ENCODE measurements at places on chromosomes 16 and 17. TPM values are rescaled to one million over a fixed set of nuclear protein-coding genes. Genes with fewer than 3 reads are reported as not detected.

GRCh38 chr17:28493460-28493859 is 12.7 kb upstream of the FOXN1 start:
- no peaks in the 10 kb centered on the region for H3K36me3 ChIP-seq
- no peak overlapping the region for H3K27ac ChIP-seq
- no peak for DNase-seq
- H3K4me3 ChIP-seq: no peak overlapping the region
- H3K4me1 ChIP-seq: peaks cover 2% of the 10 kb centered on the region

- no peak overlapping the region for H3K4me3 ChIP-seq
- DNase-seq: no peak
- no peaks in the 10 kb centered on the region for H3K4me1 ChIP-seq
- H3K36me3 ChIP-seq: no peaks in the 10 kb centered on the region
- H3K27ac ChIP-seq: no peak overlapping the region
These were observed 251.5 kb upstream of the SOX9 start for GRCh38 chr17:71869293-71869692.

The BRIP1 gene
- 18.3 TPM for total RNA-seq

GRCh38 chr17:68566442-68566738 is 34.8 kb downstream of the FAM20A start:
- H3K27ac ChIP-seq: no peak overlapping the region
- no peaks in the 10 kb centered on the region for H3K36me3 ChIP-seq
- no peaks in the 10 kb centered on the region for H3K4me1 ChIP-seq
- no peak overlapping the region for H3K4me3 ChIP-seq
- no peak for DNase-seq
- no peaks in the 10 kb centered on the region for H3K27me3 ChIP-seq

- H3K27ac ChIP-seq: no peak overlapping the region
- no peak overlapping the region for H3K4me3 ChIP-seq
- DNase-seq: no peak
- no peaks in the 10 kb centered on the region for H3K27me3 ChIP-seq
These were observed 20.8 kb upstream of the NXPH3 start for GRCh38 chr17:49554694-49555494.

The SCIMP gene
- not detected for total RNA-seq

Measured in H9 (cell line).